Activated CD4-positive, alpha-beta T cell treated with anti-CD3 and anti-CD28 coated beads, Interleukin-2, amount 50 U/mL, for 4 hours (primary cell): ENCODE measurements at places on chromosomes 3 and 15.

DNA sequence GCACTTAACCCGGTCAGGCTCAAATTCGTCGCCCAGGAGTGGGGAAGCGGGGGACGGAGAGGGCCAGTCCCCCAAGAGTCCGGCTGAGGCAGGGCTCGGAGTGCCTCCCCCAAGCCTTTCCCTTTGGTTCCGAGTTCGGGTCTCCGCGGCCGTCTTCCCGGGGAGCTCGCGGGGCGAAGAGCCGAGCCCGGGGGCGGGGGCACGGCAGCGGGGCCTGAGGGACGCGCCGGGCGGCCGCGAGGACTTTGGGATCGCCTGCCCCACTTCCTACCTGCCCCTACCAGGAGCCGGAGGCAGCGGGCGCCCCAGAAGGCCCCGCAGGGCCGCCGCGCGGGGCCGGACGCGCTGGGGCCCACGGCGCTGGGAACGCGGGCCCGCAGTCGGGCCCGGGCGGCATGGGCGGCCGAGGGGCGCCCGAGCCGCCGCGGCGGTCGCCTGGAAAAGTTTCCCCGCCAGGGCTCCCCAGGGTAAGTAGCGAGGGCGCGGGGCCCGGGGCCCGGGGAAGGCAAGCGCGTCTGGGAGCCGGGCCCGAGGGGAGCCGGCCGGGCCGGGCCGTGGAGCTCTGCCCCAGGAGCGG lies 2.8 kb downstream of the FURIN start:
- peak; percentile 27 for DNase-seq

DNA sequence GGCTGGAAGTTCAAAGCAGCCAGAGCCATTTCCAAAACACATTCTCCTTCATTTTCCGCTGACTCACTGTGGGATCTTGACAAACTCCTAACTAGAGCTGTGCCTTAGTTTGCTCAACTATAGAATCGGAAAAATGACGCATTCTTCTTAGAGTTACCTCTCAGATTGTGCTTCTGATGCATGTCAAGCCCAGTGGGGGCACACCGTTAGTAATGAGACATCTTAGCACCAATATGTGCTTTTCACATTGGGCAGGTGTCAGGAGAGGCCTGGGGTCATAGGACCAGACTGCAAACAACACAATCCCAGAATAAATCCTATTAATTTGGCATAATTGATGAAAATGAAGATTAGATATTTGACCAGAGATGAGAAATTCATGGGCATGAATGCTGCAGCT lies 71.3 kb upstream of the UBE3A start:
- no peak for DNase-seq

- no peak for DNase-seq
These were observed 4.9 kb downstream of the USP3 start for GRCh38 chr15:63509056-63509954.

DNA sequence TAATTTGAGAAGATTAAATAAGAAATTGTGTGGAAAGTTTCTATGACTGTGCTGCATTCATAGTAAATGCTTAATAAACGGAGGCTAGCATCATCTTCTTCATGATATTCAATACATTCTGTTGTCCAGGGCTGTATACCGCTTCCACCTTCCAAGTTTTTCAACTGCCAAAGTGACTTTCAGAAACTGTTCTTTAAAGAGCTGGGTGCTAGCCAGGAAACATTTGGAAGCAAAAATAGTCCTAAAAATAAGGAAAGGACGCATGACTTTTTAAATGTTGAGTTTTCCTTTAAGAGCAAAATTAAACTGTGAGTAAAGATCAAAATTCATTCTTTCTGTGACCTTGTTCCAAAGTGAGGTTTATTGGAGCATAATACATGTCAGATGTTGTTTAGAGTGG lies 9.4 kb upstream of the ERC2 start:
- no peak for DNase-seq

DNA sequence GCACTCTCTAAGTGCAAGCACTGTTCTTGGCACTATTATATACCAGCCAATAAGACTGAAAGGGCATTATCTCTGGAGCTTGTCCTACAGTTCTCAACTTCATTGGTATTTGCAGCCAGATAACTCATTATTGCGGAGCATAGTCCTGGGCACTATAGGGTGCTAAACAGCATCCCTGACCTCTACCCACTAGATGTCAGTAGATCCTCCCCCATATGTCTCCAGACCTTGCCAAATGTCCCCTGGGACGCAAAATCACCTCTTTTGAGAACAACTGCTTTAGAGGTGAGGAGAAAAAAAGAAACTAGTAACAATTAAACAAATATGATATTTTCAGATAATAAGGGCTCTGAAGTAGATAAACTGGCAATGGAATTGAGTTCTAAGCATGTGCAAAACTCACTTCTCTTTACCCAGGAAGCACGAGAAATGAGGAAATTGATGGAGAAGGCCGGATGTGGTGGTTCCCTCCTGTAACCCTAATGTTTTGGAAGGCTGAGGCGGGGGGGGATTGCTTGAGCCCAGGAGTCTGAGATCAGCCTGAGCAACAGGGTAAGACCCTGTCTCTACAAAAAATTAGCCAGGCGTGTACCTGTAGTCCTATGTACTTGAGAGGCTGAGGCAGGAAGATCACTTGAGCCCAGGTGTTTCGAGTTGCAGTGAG lies 61.4 kb downstream of the FRMD4B start:
- DNase-seq, result no peak

DNA sequence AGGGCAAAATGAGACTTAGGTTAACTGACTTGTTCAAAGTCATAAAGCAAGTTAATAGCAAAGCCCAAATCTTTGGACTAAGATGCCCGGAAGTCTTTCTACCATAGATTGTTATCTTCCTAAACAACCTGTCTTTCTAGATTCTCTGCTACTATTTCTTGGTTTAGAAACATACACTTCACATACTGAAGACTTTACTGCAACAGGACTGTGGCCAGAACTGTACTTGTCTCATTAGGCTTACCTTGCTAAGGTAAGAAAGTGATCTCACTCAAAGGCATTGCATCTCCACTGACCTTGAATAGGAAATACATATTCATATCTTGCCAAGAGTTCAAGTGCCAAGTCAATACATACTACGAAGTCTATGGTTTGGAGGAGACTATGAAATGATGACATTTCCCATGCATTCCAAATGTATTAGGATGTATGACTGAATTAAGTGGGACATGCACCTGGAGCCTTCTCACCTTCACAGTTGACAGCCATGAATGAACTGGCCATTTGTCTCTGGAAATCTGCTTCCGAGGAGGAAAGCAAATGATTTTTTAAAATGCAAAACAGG lies 5.0 kb downstream of the ZDHHC3 start:
- no peak for DNase-seq

DNA sequence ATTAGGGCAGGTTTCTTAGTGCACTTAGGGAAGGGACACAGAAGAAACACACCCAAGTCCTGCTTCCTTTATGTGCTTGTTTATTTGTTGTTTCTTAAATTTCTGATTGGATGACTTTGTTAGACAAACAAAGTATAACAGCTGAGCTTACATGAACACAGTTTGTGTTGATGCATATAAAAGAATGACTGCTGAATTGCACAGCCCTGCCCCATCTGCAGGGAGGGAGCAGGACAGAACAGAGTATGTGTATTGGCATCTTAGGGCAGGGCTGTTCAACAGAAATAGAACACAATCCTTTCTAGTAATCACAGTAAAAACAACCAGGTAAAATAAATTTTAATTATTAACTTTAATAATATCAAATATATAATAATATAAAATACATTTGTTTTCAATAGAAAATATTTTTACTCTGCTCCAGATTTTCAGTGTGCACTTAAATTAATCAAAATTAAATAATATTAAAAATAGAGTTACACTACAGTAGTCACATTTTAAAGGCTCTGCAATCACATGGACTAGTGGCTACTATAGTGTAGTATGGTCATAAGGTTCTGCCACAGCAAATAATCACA lies 198.4 kb downstream of the ZNF621 start:
- DNase-seq, result no peak

GRCh38 chr3:196989721-196990262 lies 21.2 kb upstream of the PIGZ start:
- no peak for DNase-seq

DNA sequence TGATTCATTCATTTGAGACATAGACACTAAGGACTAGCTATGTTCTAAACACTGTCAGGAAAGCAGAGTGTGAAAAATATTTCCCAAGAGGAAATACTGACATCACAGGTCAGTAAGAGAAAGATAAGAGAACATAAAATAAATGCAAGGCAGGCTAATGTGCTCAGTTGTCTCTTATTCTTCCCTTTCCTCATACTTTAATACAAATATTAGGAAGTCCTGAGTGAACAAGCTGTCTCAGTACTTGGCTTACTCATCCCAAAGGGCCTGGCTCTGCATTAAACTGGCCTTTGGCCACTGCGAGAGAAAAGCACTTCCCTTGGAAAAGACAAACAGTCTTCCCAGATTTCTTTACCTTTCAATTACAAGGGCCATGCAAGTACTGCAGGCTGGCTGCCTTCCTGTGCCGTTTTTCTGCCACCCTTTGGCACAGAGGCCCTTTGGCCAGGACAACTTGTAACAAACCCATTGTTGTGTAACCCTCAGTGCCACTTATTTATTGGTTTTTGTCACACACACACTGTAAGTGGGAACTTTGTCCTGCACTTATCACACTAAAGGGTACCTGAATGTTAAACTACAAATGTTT lies 31.7 kb downstream of the EDC3 start:
- no peak for DNase-seq

- no peak for DNase-seq
These were observed 109.4 kb upstream of the SMAD3 start for GRCh38 chr15:66955871-66956585.

DNA sequence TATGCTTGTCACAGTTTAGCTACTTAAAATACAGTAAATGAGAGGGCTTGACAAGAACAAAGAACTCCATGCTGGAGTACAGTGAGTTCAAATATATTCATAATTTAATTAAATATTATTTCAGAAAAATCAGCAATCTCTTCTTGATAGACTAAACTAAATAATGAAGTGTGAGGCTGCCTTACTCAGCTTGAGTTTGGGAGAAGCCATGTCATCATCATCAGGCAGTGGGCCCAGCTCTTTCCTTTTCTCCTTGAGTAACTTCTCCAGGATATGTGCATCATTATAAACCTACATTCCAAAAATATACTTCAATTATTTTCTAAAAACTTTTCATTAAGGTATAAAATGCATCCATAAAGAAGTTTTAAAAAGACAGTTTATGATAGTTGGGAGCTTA lies 70.5 kb downstream of the PBRM1 start:
- no peak for DNase-seq

DNA sequence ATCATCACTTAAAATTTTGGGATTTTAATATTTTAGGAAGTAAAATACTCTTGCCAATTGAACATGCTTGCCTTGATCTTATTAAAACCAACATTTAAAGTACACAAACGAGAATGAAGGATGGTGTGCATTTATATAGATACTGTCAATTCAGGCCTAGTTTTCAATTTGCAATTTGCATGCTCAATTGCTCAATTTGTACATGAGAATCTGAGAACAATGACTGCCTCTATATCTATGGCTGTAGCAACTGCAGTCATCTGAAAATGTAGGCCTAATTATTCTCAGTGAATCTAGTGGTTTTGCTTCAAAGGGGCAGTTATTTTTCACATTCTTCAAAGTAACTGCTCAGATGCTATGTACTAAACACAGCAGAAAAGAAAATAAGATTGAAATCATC lies 18.8 kb downstream of the ZBBX start:
- DNase-seq, result no peak

DNA sequence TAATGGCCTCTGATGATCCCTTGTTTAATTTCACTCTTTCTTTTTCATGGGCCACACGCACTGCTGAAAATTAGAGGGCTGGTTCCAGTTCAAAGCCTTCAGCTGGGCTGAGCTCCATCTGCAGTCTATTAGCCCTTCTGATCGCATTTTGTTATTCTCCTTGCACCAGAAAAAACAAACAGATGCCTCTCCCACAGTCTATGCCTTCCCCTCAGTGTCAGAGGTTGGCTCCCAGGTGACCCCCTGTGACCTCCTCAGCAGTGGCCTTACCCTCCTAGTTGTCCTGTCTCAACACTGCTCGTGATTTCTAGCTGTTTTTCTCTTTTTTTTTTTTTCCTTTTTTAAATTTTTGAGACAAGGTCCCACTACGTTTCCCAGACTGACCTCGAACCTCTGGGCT lies 77.1 kb upstream of the PRTG start:
- no peak for DNase-seq

DNA sequence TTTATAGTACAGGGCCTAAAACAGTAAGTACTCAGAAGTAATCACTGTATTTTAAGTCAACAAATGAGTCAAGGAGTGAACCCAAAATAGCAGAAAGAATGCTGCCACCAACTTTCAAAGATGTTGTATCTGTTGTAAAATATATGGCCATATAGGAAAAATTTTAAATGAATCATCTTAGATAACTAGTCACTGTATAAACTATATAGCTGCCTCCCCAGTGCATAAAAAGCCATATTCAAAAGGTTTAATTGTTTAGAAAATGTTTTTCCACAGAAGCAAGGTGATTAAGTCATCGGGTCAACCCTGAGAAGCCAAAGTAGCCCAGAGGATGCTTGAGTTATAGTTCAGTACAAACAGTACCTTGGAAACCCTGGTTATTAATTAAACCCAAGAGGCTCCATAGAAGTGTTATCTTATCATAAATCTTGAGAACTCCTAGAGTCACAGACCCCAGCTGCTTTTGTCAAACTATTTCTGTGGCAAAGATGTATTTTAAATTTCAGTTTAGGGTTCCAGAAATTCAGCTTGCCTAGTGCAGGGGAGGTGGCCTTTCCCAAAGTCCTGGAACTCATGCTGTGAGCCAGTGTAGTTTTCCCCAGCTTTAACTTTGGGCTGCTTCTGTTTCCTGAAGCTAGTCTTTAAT lies 39.2 kb downstream of the MBNL1 start:
- DNase-seq, result no peak

DNA sequence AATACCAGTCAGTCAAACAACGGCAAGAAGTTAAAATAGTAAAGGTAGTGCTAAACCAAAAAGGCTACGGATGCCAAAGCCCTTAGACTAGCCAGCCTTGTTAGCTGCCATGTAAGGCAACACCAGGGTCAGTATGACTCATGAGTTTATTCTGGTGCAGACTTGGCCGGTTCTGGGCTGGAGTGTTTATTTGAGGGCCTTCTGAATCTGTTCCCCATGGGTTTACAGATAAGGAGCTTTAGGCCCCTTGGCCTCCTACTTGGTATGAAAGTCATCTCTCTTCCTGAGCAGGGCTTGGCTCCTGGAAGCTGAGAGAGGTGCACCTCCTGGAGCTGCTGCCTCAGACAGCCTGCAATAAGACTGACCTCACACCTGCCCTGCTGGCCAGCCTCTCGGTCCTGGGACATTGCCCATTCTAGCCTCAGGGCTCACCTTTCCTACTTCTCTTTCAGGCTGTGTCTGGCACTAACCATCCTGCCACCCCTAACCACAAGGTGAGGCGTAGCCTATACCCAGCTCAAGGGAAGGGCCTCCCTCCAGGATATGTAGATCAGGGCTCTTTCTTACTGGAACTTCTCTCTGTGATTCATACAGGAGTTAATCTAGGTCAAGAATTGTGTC lies 10.4 kb upstream of the RTP1 start:
- no peak for DNase-seq

- no peak for DNase-seq
These were observed 24.5 kb downstream of the PLXNB1 start for GRCh38 chr3:48405343-48405881.

DNA sequence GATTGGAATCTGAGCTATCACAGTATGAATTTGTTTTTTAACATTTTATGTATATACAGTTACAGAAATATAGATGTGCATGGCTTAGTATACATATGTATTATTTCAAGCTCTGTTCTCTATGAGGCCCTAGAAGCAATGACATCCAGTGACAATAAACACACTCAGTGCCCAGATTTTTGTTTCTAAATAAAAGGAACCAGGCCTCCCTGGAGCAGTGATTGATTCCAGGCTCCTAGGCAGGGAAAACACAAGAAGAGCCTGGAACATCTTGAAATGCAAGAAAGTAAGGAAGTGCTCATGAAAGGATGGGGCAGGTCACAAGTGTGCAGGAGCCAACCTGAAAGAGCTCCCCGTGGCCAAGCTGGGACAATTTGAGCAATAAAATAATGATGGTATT lies 18.5 kb upstream of the CGNL1 start:
- DNase-seq, result no peak
